ENCODE measurements at places on chromosomes 2 and 18.

DNA sequence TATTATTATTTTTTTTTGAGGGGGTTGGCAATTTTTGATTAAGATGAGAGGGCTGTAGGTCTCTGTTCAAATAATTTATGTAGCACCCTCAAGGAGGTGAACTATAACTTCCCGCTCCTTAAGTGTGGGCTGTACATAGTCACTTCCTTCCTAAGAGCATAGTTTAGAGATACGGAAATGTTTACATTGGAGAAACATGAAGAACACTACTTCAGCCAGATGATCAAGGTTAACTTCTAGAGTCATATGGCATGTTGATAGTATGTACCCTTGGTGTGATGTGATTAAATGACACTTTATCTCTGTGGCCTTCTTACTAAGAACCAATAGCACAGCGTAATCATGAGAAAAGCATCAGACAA lies 93.7 kb downstream of the MIB1 start:
- DNase-seq, result no peak

- no peak for DNase-seq
Measured at GRCh38 chr2:231037731-231038482, 584 bp downstream of the C2orf72 start.

GRCh38 chr2:44668336-44668735 lies 273.2 kb upstream of the SIX3 start:
- DNase-seq, result no peak

DNA sequence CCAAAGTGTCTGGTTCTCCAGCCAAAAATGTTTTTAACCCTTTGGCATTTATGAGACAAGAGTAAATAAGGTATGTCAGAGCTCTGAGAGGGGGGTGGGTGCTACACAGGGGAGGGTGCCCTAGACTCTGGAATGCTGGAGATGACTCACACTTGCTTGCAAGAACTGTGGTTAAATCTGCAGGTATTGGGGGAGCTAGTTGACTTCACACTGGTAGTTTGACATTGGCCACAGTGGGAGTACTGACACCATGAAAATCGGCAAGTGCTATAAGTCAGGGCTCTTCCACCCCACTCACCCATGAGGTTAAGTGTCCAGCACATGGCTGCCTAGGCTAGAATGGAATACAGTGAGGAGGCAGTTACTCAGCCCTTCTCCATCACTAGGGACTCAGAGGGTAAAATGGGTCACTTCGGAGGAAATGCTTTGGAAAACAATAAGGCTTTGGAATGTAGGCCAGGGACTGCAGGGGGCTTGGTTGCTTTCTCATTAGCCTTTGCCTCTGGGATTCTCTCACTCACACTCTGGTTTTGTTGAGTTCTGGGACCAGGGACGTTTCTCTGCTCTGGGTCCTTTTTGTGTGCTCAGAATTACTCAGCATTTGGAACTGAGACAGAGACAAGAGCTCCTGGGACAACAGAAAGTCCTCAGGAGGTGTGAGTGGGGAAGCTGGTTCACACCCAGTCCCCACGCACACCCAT lies 91.6 kb downstream of the ACKR3 start:
- no peak for DNase-seq

DNA sequence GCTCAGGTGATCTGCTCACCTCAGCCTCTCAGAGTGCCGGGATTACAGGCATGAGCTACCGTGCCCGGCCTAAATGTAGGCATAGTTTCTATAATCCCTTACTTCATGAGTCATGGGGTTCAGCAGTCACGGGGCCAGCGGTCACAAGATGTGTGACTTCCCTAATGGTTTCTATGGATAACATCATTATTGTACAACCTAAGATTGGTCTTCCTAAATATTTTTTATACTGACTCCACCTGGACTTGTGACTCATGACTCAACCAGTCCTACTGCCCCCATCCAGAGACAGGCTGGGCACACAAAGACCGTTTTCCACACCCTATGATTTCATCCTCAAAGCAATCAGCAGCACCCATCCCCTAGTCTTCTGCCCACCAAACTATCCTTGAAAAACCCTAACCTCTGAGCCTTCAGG lies 15.9 kb downstream of the FAM210A start:
- no peak for DNase-seq

DNA sequence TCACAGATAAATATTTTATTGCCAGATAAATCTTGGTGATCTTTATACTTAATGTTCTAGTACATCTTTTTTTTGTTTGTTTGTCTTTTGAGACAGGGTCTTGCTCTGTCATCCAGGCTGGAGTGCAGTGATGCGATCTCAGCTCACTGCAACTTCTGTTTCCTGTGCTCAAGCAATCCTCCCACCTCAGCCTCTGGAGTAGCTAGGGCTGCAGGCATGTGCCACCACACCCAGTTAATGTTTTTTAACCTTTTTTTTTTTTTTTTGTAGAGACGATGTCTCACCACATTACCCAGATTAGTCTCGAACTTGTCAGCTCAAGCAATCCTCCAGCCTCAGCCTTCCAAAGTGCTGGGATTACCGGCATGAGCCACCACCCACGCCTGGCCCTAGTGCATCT lies 9.1 kb upstream of the C1GALT1C1L start:
- DNase-seq, result no peak

DNA sequence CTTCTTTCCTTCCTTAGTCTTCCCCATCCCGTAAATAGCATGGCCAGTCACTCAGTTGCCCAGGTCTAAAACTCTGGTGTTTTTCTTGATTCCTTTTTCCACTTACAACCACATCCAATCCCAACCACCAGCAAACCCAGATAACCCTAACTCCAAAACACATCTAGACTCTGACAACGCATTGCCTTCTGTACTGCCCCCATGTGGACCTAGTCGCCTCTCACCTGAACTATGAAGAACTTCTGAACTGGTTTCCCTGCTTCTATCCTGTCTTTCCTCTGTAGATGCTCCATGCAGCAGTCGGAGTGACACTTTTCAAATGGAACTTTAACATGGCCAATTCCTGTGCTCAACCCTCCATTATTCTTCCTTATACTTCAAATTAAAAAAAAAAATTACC lies 26.5 kb downstream of the ST6GAL2 start:
- no peak for DNase-seq

Measured in AG04449 (cell line).